SHP77 treated with DMSO at 0.1 percent for 48 hours (cell line): ENCODE measurements at places on chromosomes 4 and X.

DNA sequence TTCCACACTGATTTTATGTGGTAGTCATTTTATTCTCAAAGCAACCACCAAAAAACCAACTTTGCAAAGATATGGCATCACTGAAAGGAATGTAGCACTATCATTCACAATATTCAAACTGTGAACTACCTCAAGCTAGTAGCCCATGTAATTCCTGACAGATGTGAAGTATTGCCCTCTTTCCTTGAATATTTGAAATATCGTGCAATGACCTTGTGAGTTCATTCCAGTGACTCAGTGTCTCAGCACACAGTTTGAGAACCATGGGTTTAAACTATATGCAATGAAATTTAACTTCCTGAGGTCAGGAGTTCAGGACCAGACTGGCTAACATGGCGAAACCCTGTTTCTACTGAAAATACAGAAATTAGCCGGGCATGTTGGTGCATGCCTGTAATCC lies 20.9 kb upstream of the IQCM start:
- no peak for DNase-seq

GRCh38 chr4:100823993-100824323 lies 306.1 kb upstream of the EMCN start:
- DNase-seq = no peak

DNA sequence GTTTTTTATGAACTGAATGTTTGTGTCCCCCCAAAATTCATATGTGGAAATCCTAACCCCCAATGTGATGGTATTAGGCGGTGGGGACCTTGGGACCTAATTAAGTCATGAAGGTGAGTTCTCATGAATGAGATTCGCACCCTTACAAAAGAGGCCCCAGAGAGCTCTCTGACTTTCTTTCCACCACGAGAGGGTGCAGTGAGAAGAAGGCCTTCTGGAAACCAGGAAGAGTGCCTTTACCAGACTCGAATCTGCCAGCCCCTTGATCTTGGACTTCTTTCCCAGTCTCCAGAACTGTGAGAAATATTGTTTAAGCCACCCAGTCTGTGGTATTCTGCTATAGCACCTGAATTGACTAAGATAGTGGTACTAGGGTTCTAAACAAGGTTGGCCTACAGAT lies 40.8 kb downstream of the STK26 start:
- DNase-seq = no peak

DNA sequence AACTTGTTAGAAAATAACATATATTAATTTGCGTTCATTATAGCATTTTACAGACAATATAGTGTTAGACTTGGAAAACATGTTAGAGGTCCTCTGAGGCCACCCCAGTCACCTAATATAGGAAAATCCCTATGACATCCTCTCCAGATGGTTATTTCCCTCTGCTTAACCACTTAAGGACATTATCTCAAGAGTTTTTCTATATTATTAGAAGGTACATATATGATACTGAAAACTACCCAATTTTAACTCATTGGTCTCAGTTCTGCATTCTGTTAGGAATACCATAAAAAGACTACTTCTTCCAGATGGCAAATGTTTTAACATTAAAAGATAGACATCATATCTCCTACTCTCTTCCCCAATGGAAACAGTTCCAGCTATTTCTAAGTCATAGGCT lies 21.4 kb downstream of the PTPN13 start:
- DNase-seq = no peak

DNA sequence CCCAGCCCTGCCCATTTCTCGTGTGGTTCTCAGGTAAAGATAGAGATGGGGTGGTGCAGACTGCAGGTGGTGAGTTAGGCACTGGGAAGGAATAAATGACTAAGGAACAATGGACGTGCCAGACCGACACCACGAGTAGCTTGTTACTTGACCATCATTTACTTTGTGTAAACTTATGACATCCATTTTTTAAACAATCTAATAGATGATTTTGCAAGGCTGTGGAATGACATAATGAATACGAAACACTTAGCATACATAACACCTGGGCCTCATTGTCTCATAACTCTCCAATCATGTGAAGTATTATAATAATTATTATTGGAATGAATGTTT lies 137.3 kb upstream of the CPEB2 start:
- no peak for DNase-seq
